ENCODE measurements at places on chromosomes 3 and 15. TPM values are rescaled to one million over a fixed set of nuclear protein-coding genes. Genes with fewer than 3 reads are reported as not detected.
A peak's percentile ranks its signal among the peaks of the same experiment; 100 is the strongest.

The IGSF11 gene
- total RNA-seq: 0.53 TPM

The LDHAL6B gene
- total RNA-seq: not detected

The MUC4 gene
- not detected for total RNA-seq

The PPIB gene
- total RNA-seq: 169 TPM

The MCCC1 gene
- total RNA-seq: 16.4 TPM

The CNTN3 gene
- not detected for total RNA-seq

DNA sequence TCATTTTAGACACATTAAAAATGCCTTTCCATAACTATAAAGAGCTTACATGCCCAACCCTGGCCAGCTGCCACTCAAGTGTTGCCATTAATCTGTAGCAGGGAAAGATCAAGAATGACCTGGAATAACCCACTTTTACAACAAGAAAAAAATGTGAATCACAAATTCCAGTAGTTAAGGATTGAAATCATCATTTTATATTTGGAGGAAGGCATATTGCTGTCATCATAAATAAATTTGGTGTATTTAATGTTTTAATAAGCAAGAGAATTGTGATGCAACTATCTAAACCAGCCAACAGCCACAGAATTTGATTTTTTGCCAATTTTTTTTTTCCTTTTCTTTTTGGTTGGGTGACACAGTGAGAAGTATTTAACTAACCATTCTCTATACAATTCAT is 240.0 kb upstream of the SEMA6D start:
- DNase-seq: no peak
- no peaks in the 10 kb centered on the region for H3K27me3 ChIP-seq
- no peaks in the 10 kb centered on the region for H3K36me3 ChIP-seq
- H3K4me3 ChIP-seq: no peak overlapping the region
- H3K4me1 ChIP-seq: no peaks in the 10 kb centered on the region

GRCh38 chr15:59394166-59394661 is 21.5 kb upstream of the MYO1E start:
- no peak overlapping the region for H3K4me3 ChIP-seq
- H3K27ac ChIP-seq: no peak overlapping the region
- no peaks in the 10 kb centered on the region for H3K4me1 ChIP-seq

DNA sequence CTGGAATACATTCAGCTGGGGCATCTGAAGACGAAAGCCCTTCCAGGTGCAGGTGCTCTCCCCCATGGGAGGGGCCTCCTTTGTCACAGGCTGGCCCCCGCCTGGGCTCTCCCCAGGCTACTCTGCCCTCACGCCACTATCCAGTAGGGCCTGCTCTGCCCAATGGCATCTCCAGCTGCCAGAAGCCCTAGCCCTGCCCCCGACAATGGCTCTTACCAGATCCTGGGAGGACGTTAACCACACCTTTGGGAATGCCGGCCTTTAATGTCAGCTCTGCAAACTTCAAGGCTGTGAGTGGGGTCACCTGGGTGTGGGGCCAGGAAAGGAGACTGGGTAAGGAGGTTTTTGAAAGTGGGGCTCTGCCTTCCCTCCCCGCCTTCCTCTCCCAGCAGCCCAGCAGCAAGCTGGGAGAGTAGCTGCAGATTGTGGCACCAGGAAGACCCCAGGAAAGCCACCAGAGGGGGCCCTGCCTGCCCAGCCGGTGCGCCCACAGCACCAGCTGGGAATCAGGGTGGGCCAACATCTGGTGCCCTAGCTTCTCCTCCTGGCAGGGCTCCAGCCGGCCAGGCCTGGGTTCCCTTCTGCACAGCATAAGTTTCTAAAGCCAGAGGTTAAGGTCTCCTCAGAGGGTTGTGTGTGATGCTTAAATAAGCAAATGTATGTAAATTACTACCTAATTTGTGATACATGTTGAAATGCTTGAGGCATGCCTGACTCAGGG is 40.4 kb upstream of the SLC41A3 start:
- no peaks in the 10 kb centered on the region for H3K36me3 ChIP-seq
- DNase-seq: no peak
- no peak overlapping the region for H3K27ac ChIP-seq
- H3K4me1 ChIP-seq: no peaks in the 10 kb centered on the region
- no peak overlapping the region for H3K4me3 ChIP-seq

- no peak overlapping the region for H3K4me3 ChIP-seq
- H3K36me3 ChIP-seq: no peaks in the 10 kb centered on the region
- no peaks in the 10 kb centered on the region for H3K27me3 ChIP-seq
- no peak overlapping the region for H3K27ac ChIP-seq
- DNase-seq: no peak
- H3K4me1 ChIP-seq: no peaks in the 10 kb centered on the region
Observed at GRCh38 chr15:80893777-80894176, 95.8 kb downstream of the MESD start.

DNA sequence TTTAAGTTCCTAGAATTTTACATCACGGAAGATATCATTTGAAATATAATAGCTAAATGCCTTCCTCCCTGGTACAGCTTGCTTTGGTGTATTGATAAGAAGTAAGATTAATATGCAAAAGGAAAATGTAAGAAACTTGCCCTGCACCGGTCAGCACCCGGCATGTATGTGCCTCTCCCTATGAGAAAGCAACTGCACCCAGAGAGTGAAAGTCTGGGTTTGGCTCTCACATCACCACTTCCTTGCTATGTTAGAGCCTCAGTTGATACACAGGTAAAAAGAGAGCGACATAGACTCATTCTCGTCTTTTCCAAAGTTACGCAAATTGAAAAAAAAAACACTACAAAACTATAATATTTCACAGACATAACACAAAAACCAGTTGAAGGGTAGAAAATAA is 96.7 kb downstream of the FOXP1 start:
- H3K4me1 ChIP-seq: peaks cover 68% of the 10 kb centered on the region
- H3K36me3 ChIP-seq: no peaks in the 10 kb centered on the region
- H3K27ac ChIP-seq: peak overlapping the region; percentile 88

GRCh38 chr3:46324036-46324435 is 29.9 kb upstream of the CCR2 start:
- H3K4me1 ChIP-seq: peaks cover 4% of the 10 kb centered on the region
- H3K27ac ChIP-seq: no peak overlapping the region
- H3K36me3 ChIP-seq: no peaks in the 10 kb centered on the region
- H3K4me3 ChIP-seq: no peak overlapping the region
- no peaks in the 10 kb centered on the region for H3K27me3 ChIP-seq

GRCh38 chr15:46543626-46544025 is 908.8 kb downstream of the SQOR start:
- no peaks in the 10 kb centered on the region for H3K36me3 ChIP-seq
- no peaks in the 10 kb centered on the region for H3K27me3 ChIP-seq
- no peak overlapping the region for H3K27ac ChIP-seq
- DNase-seq: no peak

GRCh38 chr15:64891561-64891960 is 20.1 kb upstream of the ANKDD1A start:
- no peaks in the 10 kb centered on the region for H3K36me3 ChIP-seq
- H3K4me3 ChIP-seq: no peak overlapping the region
- no peak for DNase-seq
- H3K27me3 ChIP-seq: no peaks in the 10 kb centered on the region
- H3K27ac ChIP-seq: peak overlapping the region; percentile 34
- H3K4me1 ChIP-seq: peaks cover 57% of the 10 kb centered on the region

DNA sequence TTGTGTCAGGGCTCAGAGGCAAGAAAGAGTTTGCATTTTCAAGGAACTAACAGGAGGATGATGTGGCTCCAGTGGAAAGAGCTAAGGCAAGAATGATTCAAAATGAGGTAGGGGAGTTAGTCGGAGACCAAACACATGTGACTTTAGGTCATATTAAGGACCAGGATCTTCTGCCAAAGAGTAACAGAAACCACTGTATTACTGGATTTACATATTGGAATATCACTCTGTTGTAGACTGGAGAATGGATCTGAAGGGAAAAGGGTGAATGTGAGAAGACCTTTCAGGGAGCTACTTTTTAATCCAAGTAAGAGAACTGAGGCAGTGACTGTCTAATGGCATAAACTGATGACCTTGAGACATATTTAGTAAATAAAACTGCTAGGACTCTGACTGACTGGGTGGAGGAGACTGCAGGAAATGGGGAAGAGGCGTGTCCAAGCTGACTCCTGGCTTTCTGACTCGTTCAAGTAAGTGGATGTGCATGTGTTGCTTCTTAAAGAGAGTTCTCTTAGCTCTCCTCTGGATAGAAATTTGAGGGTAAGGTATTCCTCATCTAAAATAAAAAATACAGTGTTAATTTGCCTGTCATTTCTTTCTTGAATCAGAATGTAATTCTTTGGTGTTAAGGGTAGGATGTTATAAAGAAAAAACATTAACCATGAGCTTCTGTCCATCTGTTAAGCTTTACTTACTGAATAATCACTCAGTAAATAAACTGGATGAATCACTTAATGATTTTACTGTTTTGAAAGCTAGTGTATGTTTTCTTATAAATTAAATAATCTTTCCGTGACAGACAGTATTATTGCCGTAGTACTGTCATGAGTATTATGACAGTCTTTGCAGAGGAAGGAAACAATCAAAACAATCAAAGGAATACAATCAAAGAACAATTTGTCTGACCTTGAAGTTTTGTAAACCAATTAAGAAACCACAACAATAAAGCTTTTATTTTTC is 58.3 kb upstream of the CFAP20DC start:
- no peaks in the 10 kb centered on the region for H3K27me3 ChIP-seq
- H3K36me3 ChIP-seq: no peaks in the 10 kb centered on the region
- H3K27ac ChIP-seq: no peak overlapping the region
- no peak for DNase-seq

- no peaks in the 10 kb centered on the region for H3K4me1 ChIP-seq
- no peak overlapping the region for H3K4me3 ChIP-seq
- H3K27ac ChIP-seq: no peak overlapping the region
Observed at GRCh38 chr3:62793946-62794345, 81.3 kb downstream of the CADPS start.

GRCh38 chr3:170725285-170725731 is 139.4 kb upstream of the SLC7A14 start:
- no peaks in the 10 kb centered on the region for H3K36me3 ChIP-seq
- DNase-seq: no peak
- peaks cover 7% of the 10 kb centered on the region for H3K27me3 ChIP-seq

DNA sequence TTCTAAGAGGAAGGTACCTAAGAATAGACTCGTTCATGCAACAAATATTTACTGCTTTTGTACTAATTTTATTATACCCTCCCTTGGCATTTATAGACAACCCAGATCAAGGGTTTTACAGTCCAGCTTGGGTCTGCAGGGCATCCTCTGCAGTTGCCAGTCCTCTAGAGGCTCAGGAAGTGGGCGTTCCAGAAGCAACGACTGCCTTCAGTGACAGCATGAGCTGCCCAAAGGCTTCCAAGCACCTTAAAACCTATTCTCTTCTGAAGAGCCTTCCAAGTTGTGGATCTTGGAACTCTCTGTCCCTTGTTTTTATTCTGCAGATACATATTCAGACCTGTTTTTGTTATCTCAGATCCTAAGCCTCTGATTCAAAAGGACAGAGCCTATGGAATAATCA is 95.6 kb downstream of the RAD18 start:
- no peaks in the 10 kb centered on the region for H3K4me1 ChIP-seq

DNA sequence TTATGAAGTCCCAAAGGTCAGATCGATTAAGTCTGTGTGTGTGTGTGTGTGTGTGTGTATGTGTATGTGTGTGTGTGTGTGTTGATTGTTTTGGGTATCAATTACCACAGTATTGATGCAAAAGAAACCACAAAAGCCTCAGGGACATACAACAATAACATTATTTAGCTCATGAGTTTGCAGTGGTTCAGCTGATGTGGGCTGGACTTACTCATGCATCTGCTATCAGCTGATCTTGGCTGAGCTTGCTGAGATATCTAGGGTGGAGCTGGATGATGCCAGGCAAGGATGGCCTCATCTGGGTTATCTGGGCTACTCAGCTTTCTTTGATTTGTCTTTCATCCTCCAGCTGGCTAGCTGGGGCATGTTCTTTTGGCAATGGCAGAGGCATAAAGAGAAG is 82.4 kb upstream of the PRR23C start:
- no peak overlapping the region for H3K4me3 ChIP-seq
- no peaks in the 10 kb centered on the region for H3K36me3 ChIP-seq
- no peak for DNase-seq

GRCh38 chr3:177348974-177349373 is 151.7 kb upstream of the TBL1XR1 start:
- no peak for DNase-seq
- H3K4me3 ChIP-seq: no peak overlapping the region
- H3K27ac ChIP-seq: no peak overlapping the region
- no peaks in the 10 kb centered on the region for H3K27me3 ChIP-seq
- no peaks in the 10 kb centered on the region for H3K36me3 ChIP-seq
- H3K4me1 ChIP-seq: peaks cover 8% of the 10 kb centered on the region

DNA sequence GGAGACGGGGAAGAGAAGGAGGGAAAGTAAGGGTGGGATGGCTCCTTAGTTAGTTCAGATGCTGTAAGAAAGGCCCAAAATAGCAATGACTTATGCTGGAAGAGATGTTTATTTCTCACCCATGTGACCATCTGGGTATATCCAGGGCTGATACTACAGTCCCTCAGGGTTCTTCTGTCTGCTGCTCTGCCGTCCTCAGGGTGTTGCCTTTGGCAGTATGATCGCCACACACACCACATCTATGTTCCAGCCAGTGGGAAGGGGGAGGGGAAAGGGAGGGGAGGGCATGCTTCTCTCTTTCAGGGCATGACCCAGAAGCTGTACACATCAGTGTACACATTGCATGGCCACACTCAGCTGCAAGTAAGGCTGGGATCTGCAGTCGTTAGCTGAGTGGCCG is 10.2 kb downstream of the CD276 start:
- H3K27me3 ChIP-seq: peaks cover 35% of the 10 kb centered on the region
- H3K4me3 ChIP-seq: no peak overlapping the region
- no peak for DNase-seq
- H3K27ac ChIP-seq: no peak overlapping the region

GRCh38 chr3:53244271-53244670 is 11.6 kb downstream of the TKT start:
- DNase-seq: no peak
- peaks cover 38% of the 10 kb centered on the region for H3K36me3 ChIP-seq
- peaks cover 51% of the 10 kb centered on the region for H3K4me1 ChIP-seq
- H3K27ac ChIP-seq: no peak overlapping the region

DNA sequence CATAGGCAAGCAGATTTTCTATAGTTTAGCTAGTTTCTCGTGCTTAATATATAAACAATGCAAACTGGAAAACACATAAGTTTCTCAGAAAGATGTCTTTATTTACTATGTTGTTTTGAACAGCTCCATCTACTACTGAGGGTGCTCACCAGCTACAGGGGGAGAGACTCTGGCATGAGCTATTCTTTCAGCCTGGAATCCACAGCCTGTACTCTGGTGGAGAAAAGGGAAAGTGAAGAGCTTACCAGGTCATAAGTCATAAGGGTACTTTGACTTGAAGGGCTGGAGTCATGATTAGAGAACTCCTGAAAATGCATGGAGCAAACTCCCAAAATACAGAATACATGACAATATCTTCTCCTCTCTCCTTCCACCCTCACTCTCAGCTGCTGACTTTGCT is 4.4 kb upstream of the AVEN start:
- no peak overlapping the region for H3K4me3 ChIP-seq
- no peak overlapping the region for H3K27ac ChIP-seq
- H3K4me1 ChIP-seq: peaks cover 7% of the 10 kb centered on the region
- H3K36me3 ChIP-seq: no peaks in the 10 kb centered on the region
